Stimulated activated CD4-positive, alpha-beta T cell treated with anti-CD3 and anti-CD28 coated beads, TNF-alpha, amount 100 ng/mL, for 24 hours (primary cell): ENCODE measurements at places on chromosomes 3 and 15.

DNA sequence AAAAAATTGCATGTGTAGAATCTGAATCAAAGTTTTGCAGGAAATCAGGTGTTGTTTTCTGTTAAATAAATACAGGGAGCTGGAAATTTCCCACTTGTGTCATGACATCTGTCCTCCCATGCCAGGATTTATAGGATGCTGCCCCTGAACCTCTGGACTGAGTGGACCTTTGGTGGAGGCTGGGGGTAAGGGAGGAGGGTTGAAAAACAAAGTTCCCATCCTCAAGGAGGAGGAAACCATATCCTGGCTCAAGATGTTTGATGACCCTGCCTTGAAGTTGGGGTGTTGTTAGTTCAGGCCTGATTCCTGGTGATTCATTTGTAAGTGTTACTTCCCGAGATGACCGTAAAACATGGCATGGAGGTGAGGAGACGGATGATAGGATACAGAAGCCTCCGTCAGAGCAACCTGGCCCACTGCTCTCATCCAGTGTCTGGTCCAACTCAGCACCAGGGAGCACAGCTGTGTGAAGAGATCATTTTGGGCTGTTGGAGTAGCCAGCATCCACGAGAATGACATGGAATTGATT is 223.6 kb downstream of the CACNA2D3 start:
- DNase-seq: no peak

DNA sequence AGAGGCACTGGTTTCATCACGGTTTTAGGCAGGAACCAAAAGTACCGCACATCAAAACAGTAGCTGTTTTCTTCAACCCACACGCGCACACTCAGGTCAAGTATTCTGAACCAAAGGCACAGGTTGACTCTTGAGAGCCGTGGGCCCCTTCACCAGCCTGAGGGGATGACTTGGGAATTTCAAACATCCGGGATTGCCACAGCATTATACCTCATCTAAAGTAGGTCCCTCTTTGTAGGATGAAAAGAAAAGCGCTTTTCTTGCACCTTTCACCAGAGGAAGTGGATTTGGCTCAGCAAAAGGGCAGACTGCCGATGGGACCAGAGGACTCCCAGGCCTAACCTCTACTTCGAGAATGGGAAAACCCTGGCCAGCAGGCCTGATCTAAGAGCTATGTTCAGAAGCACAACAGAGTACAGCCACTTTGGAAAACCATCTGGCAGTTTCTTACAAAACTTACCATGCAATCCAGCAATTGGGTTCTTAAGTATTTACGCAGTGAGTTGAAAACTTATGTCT is 88.2 kb upstream of the PROK2 start:
- no peak for DNase-seq

DNA sequence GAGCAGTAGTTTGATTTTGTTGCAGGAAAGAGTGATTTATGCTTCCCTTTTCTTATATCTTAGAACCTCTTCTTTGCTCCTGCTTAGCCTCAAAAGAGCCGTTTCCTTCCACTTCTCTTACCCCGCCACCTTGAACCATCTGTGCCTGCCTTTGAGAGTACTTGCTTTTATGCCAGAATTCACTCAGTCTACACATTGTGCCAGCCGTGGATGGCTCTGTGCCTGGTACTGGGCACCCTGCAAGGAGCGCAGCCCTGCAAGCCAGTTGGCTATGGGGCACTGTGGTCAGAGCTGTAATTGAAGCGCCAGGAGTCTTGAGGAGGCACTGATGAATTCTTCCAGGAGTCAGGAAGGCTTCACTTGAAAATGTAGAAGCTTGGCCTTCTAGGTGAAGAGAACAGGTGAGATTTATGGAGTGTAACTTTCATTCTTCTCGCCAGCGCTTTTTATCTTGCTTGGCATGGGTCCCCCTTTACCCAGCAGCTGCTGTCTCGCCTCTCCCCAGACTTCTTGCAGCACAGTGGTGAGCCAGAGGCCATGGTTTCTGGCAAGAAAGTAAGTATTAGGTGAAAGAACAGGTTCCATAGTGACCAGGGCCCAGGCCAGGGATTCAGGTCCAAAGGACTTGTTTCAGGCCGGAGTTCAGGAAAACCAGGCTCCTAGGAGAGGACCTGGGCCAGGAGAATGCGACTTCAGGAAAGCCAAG is 4.9 kb downstream of the TMED3 start:
- no peak for DNase-seq

- no peak for DNase-seq
Observed at GRCh38 chr3:33032938-33033337, 64.0 kb downstream of the GLB1 start.

DNA sequence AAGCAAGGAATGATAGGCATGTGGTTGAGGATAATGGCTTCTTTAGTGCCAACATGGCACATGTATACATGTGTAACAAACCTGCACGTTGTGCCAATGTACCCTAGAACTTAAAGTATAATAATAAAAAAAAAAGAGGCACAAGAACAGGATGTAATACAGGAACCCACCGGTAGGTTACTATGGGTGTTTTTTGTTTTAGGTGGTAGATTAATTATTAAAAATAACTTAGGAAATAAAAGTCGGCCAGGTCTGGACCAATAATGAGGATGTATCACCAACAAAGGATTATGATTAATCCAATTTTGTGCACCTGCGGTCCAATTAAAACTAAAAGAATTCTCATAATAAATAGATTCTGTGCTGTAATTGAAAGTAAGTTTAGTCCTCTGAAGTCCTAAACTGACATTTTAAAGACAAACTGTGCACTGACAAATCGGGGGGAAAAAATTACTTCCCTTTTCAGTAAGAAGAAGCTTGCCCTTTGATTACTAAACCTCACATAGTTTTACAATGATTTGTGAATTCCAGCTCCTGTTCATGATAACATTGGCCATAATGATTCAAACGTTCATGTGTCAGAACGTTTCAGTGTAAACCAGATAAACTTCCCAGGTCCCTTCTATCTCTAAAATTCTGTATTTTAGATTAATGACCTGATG is 62.2 kb downstream of the CASR start:
- DNase-seq: no peak

- DNase-seq: no peak
Observed at GRCh38 chr3:39013921-39014509, 37.7 kb downstream of the SCN11A start.

DNA sequence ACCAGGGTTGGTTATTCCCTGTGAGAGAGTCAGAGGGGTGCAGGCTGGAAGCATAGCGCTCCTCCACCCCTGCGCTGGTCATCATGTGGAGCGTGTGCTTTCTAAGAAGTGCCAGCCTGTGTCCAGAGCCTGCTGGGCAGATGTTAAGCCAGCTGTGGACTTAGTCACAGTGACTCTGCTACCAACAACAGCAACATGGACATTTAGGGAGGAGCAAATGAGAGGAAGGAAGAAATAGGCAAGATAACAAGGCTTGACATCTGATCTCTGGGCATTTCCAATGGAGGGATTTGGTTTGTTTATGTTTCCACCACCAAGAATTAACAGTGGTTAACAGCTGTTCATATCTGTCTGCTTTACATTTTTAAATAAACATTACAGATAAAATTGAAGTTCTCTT is 36.4 kb upstream of the MYZAP start:
- DNase-seq: no peak

DNA sequence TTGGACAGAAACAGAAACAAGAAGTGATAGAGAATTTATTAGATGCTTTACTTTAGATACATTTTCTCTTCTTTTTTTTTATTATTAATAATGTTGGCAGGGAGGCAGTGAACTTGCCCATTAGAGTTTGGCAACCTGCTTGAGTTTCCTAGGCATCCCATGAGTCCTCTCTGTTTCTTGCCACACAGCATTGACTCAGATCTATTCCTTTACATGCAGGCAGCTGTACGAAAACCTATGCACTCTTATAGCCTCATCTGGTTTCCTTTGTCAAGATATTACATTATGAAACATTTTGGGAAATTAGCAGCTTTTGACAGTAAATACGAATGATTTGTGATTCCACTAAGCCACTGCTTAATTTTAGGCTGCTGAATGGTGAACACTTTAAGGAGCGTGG is 23.3 kb downstream of the IL1RAP start:
- DNase-seq: no peak

- DNase-seq: no peak
Observed at GRCh38 chr3:48141604-48142137, 46.5 kb downstream of the CDC25A start.

DNA sequence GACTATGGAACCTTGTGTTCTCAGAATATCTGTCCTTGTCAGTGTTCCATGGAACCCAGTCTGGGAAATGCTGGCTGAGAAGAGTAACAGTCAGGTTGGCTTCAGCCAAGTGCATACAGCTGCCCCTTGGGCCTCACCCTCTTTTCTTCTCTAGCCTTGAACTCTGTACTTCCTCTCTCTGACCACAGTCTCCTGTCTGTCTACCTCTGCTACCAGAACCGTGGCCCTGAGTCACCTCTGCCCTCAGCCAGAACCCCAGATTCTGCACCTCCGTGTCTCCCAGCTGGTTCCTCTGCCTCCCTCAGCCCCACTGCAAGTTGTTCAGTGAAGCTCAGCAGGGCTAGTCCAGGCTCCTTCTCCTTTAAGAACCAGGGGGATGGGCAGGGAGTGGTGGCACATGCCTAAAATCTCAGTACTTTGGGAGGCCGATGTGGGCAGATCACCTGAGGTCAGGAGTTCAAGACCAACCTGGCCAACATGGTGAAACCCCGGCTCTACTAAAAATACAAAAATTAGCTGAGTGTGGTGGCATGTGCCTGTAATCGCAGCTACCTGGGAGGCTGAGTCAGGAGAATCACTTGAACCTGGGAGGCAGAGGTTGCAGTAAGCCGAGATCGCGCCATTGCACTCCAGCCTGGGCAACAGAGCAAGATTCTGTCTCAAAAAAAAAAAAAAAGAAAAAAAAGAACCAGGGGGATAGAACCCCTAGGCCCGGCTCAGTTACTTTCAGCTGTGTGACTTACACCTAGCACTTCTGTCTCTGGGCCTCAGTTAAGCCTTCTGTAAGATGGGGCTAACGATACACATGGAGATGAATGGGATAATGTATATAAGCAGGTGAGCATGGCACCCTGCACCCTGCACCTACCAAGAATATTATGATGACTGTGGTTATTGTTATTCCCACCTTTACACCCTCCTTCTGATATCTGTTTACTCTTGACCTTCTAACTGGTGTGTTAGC is 24.3 kb upstream of the TATDN2 start:
- DNase-seq: peak; percentile 37

- DNase-seq: no peak
Observed at GRCh38 chr3:128455786-128456748, 10.6 kb downstream of the DNAJB8 start.

GRCh38 chr3:30353711-30354467 is 252.5 kb upstream of the TGFBR2 start:
- DNase-seq: peak; percentile 20

DNA sequence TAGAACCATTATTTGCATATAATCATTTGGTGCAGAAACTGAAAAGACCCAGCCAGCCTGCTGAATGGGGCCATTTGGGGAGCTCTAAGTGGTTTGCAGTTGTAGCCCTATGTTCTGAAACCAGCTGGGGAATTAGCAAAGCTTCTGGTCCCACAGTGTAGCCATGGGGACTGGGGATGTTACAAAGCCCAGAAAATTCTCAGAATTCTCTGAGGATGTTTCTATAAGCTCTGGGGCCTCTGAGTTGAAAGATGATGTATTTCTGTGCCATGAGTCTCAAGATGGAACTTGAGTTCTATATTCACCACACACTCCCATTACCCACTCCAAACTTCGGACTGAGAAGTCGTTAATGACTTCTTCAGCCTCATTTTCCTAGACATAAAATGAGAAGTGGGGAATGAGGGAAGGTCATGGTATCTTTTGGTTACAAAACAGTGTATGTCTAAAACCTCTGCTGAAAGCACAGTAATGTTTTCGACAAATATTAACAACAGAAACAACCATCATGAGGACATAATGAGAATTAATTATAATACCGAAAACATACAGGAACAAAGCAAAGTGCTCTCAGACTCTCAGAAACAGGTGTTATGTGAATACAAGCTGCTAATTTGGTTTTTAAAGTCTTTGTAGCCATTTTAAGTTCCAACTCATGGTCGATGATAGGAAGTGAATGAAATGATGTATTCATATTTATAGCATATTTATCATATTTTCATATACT is 89.4 kb downstream of the RFTN1 start:
- no peak for DNase-seq

DNA sequence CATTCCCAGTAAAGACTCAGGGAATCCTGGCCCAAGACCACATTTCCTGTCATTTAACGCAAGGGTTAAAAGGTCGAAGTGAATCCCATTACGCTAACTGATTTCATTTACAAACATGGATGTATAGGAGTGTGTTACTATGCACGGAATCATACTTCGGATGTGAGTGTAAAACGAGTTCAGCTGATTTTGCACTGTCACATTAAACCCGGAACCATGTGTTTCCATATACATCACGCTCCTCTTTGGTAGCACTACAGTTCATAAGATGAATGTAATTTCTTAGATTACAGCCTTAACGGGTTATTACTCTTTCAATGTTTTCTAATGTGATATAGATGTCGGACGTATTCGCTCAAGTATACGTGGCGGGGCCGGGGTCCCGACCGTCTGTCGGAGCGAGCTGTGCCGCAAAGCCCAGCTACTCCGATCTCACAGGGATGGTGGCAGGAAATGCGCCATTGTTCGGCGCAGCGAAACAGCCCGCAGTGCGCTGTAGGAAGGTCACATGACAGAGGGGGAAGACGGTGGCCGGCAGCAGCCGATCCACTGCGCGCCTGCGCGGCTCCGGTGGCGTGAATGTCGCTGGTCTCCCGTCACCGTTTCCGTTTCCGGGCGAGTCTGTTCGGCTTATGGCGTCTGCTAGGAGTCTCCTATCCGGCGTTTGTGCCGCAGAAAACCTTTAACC is 97.3 kb downstream of the NPAP1 start:
- peak; percentile 13 for DNase-seq

DNA sequence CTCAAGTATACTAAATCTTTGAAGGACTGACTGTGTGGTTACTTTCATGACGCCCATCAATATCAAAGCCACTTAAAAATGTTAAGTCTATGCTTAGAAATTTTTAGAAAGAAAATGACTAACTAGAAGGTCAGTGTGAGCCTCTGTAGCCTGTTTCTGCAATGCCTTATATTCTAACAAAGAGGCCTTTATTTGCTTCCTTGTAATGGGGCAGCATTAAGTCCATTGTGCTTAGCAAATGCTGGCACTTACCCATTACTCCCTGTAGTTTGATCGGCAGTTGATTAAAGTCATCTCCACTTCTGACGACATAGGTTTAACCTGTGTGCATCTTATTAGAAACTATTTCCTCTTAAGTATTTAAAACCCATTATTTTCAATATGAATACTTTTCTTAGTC is 91.6 kb upstream of the FAM98B start:
- no peak for DNase-seq

- DNase-seq: peak; percentile 58
Observed at GRCh38 chr3:43769097-43769884, 78.6 kb downstream of the ABHD5 start.

GRCh38 chr15:28153492-28154119 is 54.5 kb upstream of the OCA2 start:
- DNase-seq: no peak

DNA sequence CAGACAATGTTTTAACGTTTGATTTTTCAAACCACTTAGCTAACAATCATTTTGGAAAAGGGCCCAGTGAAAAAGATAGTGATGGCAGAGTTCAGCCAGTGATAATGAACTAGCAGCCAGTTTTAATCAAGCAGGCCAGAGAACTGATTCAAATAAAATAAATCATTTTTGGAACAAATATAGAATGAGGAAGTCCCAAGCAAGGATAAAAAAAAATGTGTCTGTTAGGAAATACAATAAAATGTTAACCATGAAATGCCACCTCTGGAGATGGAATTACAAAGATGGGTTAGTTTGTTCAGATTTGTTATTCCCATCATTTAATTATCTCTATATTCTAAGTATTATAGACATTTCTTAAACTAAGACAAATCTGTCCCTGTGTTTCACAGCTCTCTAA is 1.1 kb downstream of the HERC1 start:
- no peak for DNase-seq
